Smooth muscle cell of the pulmonary artery (primary cell): ENCODE measurements at places on chromosomes 12 and 14. TPM values are rescaled to one million over a fixed set of nuclear protein-coding genes. Genes with fewer than 3 reads are reported as not detected.

Gene CCDC38
- not detected in 2 replicates for total RNA-seq

Gene TMPRSS12
- total RNA-seq: not detected in 2 replicates

Gene PDE3A
- total RNA-seq: 44.1 and 108 TPM in 2 replicates

Gene ADGRD1
- 1.4 and 3.1 TPM in 2 replicates for total RNA-seq

Gene TBC1D30
- 0.33 and 0.43 TPM in 2 replicates for total RNA-seq
